C1 segment of cervical spinal cord (tissue), 14 donors: ENCODE measurements at places on chromosomes 7 and 10.

DNA sequence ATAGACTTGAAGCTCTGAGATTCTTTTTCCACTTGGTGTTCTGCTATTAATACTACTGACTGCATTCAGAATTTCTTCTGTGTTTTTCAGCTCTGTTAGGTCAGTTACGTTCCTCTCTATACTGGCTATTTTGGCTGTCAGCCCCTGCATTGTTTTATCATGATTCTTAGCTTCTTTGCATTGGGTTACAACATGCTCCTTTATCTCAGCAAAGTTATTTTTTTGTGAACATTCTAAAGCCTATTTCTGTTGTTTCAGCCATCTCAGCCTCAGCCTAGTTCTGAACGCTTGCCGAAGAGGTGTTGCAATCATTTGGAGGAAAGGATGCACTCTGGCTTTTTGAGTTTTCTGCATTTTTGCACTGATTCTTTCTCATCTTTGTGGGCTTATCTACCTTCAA is 201.5 kb upstream of the GNAI1 start:
- DNase-seq, result no peak

- DNase-seq, result no peak
Observed at GRCh38 chr10:111758593-111758992, 425.0 kb downstream of the GPAM start.

DNA sequence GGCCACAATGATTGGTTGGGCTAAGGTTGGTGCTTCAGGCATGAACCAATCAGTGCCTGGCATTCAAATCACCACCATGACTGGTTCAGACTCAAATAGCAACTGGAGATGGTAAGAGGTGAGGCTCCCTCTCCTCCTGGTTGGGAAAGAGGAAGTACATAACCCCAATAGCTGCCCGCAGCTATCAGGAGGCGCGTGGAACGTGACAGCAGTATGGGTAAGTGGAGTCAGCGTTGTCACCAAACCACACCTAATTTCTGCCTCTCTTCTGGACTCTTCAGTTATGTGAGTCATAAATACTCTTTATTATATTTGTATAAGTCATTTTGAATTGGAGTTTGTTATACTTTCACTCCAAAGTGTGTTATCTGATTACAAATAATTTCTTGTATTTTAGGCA is 17.9 kb upstream of the ITGA8 start:
- DNase-seq, result no peak

- DNase-seq, result no peak
Observed at GRCh38 chr7:149680331-149681025, 92.9 kb downstream of the ZNF467 start.

DNA sequence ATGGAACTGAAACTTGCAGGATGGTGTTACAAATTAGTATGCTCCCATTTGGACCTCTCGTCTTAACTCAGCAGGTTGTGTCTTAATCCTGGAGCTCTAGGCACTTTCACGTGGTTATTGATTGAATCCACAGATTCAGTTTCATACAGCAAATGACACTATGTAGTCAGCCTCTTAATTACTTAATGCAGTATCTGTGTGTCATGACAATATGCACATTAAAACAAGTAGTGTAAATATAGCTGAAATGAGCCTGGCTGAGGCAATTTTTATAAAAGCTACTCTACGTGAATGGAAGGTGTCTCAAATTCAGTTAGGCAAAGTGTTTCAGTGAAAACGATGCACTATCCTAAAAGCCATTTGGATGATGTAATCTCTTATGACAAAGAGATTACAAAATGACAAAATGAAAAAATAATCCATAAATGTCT is 86.8 kb downstream of the CD36 start:
- no peak for DNase-seq

DNA sequence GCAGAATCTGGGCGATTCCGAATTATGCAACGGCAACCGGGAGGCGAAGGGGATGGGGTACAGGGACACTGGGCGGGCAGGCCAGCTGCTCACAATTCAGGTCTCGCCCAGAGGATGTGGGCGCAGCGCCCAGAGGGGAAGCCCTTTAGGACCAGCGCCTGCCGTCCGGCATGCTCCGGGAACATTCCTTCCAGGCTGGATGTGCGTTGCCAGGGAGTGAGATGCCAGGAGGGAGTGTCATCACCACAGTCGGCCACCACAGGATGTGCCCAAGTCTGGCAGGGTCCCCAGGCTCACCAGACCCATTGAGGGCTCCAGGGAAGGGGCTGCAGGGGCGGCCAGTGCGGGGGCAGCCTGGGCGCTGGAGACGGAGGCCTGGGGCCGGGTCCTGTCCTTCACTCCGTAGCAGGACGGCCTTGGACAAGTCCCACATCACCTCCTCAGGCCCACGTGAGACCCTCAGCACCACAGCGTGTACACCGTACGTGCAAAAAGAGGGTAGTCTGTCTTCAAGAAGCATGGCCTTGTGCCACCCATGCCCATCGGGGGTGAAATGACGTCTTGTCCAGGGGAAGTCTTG is 63.9 kb downstream of the FOXL3 start:
- DNase-seq, result peak; percentile 42

DNA sequence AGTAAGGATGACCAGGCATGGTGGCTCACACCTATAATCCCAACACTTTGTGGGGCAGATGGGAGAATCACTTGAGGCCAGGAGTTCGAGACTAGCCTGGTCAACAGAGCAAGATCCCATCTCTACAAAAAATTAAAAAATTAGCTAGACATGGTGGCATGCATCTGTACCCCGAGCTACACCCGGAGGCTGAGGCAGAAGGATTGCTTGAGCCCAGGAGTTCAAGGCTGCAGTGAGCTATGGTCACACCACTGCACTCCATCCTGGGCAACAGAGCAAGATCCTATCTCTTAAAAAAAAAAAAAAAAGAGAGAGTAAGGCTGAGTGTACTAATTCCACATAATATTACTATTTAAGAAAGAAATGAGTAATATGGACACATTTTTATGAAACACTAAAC is 3.8 kb downstream of the P4HA1 start:
- DNase-seq, result no peak

- DNase-seq, result no peak
Observed at GRCh38 chr10:105949721-105950120, 1214.8 kb downstream of the SORCS1 start.
